Femur (tissue), 1 donor: ENCODE measurements at places on chromosomes 1 and 21.

GRCh38 chr1:6198646-6199297 lies 623 bp downstream of the RPL22 start:
- no peak for DNase-seq

- DNase-seq, result no peak
Observed at GRCh38 chr1:65959896-65960567, 167.3 kb downstream of the PDE4B start.

DNA sequence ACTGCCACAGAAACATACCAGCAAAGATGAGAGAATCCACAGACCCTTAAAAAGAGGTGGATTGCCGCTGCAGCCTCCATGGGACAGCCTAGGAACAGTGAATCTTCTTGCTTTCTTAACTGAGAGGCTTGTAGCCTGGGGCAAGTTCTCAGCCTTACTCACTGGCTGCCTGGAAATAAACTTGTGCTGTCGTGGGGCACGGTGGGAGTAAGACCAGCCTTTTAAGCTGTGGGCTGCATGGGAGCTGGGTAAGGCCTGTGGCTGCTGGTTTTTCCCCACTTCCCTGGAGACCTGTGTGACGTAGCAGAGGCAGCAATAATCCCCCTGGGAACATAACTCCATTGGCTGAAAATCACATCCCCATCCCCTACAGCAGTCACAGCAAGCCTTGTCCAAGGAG lies 30.8 kb downstream of the CD2 start:
- no peak for DNase-seq

DNA sequence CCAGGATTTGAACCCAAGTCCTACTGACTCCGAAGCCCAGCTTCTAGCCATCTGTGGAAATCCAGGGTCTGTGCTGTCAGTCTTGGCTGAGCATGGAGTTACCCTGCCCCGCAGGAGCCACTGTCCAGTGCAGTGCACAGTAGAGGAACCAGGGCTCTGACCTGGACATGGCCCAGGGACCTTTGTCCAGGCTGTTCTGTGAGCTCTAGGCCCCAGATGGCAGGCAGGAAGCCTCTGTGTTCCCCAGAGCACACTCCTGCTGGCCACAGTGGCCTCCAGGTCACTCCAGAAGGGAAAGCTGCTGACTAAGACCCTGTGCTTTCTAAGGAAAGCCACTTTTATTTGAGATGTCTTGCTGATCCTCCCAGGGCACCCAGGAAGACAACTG lies 13.8 kb downstream of the S100A7A start:
- no peak for DNase-seq

DNA sequence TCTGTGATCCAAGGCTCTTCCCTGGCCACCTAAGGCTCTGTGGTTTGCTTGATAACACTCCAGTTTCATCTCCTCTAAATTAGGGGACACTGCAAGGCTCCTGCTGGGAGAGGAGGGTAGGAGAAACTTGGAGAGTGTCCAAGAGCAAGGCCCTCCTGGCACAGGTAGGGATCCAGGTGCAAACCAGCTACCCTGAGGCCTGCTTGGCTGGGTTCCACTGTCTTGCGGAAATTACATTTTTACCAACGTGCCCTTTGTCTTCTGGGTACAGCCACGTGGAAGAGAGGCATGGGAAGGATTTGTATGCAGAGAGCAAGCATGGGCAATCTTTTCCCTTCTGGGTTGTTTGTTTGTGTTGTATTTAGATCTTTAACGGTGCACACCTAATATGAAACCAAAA lies 132.5 kb downstream of the PRDM2 start:
- no peak for DNase-seq

- DNase-seq, result no peak
Observed at GRCh38 chr1:112399456-112399855, 3.4 kb downstream of the CTTNBP2NL start.

DNA sequence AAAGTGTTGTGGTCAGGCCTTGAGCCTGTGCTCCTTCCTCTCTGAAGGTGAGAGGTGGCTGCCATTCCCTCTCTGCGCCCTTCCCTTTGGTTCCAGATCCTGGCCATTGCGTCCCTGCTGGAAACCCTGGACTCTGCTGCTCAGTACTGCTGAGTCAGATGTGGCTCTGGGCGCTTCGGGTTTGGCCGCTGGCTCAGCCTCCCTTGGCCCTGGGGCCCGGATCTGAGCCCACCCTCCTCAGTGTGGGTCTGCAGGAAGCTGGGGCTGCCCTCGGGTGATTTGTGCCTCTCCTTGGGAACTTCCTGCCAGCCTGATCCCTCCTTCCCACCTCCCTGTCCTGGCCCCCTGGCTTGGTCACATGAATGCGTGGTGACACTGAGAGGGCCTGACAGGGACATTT lies 32.2 kb downstream of the QSOX1 start:
- no peak for DNase-seq

DNA sequence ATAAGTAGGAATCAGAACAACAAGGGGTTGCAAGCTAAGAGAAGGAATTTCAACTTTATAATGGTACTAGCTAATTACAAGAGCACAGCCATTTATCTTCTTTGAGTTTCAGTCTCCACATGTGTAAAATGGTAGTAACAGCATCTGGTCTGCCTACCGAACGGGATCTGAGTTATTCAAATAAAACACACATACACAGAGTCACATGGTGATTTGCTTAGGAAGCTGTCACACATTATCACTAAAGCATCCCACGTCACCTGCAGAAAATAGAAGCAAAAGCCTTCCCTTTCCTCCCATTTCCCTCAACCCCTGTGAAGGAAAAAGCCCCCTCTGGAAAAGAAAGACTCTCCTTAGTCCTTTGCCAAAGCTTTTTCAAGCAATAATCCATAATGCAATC lies 389.7 kb downstream of the OMA1 start:
- DNase-seq, result no peak

DNA sequence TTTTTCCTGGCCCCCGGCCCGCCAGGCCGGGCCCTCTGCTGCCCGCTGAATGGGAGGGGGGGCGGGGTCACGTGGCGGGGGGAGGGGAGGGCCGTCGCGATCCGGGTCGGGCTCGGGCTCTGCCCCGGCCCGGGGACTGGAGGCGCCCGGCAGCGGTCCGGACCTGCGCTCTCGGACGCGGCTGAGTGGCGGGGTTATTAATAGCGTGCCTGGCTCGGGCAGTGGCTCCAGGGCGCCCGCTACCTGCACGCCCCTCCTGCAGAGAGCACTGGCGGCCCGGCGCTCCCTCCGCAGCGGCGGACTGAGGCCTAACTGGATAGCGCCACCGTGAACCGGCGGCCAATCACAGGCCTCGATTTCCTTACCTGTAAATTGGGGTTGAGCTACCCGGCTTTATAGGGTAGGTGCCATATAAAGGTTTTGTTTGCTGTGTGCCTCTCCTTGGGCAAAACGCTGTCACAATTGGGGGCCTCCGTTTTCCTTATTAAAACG lies 28.1 kb downstream of the AHDC1 start:
- DNase-seq, result peak; percentile 85

DNA sequence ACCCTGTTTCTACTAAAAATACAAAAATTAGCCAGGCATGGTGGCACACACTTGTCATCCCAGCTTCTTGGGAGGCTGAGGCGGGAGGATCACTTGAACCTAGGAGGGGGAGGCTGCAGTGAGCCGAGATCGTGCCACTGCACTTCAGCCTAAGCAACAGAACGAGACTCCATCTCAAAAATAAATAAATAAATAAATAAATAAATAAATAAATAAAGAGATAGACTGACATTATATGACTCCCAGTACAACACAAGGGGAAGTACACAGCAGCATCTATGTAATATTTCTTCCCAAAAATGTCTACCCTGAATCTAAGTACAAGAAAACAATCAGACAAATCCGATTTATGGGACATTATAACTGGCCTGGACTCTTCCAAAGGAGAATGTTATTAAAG lies 35.1 kb downstream of the LUZP1 start:
- DNase-seq, result no peak

DNA sequence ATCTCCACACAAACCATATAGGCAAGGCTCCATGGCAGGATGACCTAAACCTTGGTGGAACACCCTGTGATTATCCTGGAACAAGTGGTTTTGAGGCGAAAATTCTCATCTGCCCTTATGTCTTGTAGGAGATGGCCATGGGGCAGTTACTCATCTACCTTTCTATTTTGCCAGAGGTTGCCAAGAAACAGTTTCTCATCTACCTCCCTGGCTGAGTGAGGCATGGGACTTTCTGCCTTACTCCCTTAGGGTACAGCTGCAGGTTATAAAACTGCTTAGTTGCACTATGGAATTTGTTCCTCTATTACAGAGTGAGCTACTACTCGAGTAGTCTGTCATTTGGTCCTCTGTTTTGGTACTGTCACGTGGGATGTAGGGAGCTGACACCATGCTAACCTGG lies 31.3 kb upstream of the GUCA2A start:
- DNase-seq, result no peak

DNA sequence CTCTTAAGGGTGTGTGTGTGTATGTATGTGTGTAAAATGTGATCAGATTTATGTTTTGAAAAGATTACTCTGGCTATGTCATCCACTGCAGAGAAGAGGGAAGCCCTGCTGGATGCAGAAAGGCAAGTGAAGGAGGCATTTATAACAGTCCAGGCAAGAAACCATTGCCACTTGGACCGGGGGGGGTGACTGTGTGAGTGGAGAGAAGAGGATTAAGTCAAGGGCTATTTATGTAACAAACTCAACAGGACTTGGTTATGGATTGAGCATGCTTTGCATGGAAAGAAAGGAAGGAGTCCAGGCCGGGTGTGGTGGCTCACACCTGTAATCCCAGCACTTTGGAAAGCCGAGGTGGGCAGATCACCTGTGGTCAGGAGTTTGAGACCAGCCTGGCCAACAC lies 143.0 kb downstream of the URB2 start:
- no peak for DNase-seq

DNA sequence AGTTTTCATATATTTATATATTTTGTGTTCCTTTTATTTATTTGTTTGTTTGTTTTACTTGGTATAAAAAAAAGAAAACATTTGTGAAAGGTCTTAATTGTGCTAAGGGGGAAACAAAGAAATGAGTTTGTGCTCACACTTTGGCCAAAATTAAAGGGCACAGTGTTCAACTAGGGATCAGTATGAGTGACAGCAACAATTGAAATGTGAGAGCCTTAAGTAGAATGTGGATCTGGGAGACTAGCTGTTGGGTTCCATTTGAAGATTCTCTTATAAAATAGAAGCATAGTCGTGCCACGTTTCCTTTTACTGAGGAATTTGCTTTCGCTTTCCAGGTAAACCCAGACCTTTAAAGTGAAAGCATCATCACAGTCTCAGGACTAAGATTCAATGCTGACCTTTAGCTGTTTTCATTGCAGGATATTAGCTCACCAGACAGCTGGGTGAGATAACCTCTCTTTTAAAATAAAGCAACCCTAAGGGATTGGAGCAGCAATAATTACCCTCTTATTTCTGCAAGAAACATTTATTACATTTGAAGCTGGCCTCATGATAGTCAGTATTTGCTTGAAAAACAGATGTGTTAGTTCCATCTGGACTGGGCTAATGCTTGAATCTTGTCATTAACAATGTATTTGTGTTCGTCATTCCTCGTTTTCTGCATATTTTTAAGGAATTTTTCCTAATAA lies 37.1 kb upstream of the CD55 start:
- no peak for DNase-seq

DNA sequence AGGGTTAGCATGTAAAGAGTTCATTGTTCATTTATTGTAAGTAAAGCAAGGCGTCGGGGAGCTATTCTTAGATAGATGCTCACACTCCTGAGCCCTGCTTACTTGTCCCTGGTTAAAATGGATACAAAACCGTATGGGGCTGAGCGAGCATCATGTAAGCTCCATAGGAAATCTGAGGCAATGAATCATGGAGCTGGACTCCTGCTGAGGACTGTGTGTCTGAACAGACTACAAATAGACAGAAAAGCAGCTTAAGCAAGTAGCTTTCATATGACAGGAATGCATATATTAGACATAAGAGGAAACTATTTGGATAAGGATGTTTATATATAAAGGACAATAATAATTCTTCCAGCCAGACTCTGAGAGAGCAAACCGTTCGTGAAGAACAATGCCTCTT lies 604.9 kb upstream of the PTBP2 start:
- no peak for DNase-seq

DNA sequence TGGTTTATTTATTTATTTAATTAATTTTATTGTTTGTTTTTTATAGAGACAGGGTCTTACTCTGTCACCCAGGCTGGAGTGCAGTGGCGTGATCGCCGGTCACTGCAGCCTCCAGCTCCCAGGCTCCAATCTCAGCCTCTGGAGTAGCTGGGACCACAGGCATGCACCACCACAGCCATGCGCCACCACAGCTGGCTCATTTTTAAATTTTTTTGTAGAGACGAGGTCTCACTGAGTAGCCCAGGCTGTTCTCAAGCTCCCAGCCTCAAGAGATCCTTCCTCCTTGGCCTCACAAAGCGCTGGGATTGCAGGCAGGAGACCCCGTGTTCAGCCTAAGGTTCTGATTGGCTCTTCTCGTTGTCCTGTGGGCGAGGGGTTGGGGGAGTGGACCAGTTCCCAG lies 22.1 kb downstream of the UMODL1 start:
- peak; percentile 55 for DNase-seq

GRCh38 chr1:229114315-229114714 lies 156.6 kb upstream of the RAB4A start:
- no peak for DNase-seq

DNA sequence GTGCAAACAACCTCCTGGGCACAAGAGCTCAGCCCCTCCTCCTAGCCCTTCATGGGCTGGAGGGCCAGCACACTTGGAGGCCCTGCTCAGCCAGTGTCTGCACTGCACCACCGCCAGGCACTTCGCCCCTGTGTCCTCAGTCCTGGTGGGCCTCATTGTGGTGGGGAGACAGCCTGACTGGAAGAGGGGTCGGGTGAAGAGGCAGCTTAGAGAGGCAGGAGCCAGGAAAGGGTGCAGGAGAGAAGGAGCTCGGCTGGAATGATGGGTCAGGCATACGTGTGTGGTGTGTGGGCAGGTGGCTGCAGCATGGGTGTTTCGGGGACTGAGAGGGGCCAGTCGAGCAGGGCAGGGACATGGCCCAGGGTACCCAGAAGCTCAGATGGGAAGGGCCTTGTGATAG lies 4.1 kb downstream of the WNT3A start:
- DNase-seq, result no peak
